ENCODE measurements at places on chromosomes 5 and 9.

GRCh38 chr5:57366744-57367143 lies 115.9 kb downstream of the ACTBL2 start:
- no peak for DNase-seq

DNA sequence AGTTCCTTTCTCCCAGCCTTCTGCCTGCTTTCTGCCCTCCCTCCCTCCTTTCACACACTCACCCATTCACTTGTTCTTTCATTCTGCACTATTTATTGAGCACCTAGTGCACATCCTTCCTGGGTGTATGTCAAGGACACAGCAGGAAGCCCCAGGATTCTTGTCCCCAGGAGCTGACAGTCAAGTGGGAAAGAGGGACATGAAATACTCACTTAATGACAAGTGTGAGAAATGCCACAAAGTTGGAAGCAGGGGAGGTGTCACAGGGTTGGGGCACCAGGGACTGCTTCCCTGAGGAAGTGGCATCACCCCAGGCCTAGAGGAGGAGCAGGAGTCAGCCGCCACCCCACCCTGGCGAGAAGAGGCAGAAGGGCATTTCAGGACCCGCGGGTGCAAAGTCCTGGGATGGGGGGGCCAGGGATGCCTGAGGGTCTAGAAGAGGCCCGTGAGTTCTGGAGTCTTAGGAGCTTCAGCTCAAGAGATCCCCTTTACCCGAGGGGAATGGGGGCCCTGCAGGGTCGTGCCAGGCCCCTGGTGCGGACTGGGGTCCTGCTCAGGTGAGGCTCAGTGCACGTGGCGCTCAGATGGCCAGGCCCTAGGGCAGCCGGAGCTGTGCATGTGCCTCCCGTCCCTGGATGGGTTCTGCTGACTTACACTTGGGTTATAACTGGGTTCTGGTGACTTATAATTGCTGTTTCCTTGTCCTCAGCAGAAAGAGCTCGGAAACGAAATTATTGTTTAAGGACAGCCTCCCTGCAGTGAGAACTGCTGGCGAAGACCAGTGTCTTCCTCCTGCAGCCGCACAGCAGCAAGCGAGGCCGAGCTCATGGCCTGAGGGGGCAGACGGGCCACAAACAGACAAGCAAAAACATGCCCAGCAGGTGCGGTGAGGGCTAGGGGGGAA lies 16.9 kb upstream of the LAMC3 start:
- DNase-seq: no peak

- DNase-seq: no peak
Measured at GRCh38 chr5:78647838-78648358, 674 bp downstream of the LHFPL2 start.

DNA sequence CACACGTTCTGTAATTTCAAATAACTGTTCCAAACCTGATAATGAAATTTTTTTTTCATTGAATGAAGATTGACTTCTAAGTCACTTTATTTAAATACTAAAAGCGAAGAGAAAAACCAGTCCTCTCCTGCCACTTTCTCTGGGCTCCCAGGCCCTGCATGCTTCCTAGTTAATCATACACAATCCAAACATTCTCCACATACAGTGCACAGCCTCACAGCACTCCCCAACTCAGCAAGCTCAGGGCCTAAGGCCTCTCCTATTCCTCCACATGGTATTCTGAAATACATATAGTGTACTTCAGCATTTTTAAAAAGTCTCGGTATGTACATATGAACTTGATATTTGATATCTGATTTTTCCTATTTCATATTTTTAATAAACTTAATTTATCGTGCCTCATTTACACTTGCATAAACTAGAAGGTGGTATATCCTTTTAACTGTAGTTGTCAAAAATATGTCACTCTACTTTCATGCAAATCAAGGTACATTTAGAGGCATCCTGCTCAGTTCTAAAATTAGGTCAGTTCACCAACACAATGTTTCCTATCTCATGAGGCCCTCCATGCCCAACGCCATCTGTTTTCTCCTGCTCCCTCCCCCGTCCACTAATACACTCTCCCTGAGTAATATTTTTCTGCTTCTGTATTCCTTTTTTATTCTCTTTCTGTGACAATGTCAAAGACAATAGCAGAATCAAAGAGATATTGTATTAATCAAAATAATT lies 206.7 kb downstream of the ARRDC3 start:
- DNase-seq: no peak

GRCh38 chr5:57434227-57434640 lies 48.4 kb downstream of the ACTBL2 start:
- DNase-seq: no peak

DNA sequence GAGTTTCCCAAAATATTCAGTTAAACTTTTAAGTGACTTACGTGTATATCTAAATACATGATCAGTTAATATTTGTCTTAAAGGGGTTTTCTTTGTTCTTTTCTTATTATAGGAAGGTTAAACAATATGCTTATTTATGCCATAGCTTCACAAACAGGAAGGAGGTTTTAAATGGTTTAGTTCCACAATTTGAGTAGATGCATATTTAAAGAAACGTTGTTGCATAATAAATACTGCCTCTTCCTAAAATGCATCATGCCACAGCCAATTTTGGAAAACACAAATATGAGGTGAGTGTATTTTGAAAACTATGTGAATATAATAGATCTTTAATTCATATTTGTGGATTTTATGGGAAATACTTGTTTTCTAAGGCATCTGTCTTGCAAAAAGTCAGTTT lies 2.5 kb upstream of the ADRB2 start:
- no peak for DNase-seq

GRCh38 chr9:120892748-120893610 lies 16.0 kb upstream of the PHF19 start:
- DNase-seq: no peak

- no peak for DNase-seq
Measured at GRCh38 chr9:133788819-133789717, 50.9 kb upstream of the SARDH start.

DNA sequence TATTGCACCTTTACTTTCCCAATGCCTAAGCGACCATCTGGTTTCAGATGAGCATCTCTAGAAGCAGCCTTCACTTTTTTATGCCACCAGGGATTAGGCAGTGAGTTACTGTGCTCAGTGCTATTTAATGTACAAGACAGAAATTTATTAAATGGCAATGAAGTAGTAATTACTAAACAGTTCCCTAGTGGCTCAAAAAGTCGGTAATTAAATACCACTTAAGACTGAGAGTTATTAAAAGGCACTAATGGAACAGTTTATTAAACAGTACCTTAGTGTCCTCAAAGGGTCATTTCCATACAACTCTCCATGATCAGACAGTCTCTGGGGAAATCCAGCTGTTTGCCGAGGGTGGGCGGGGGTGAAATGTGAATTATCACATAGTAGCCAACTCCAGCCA lies 42.3 kb downstream of the LHFPL2 start:
- DNase-seq: no peak

GRCh38 chr5:169097374-169098326 lies 203.3 kb downstream of the SLIT3 start:
- DNase-seq: no peak

GRCh38 chr9:79046401-79046800 lies 525.4 kb upstream of the TLE4 start:
- no peak for DNase-seq

DNA sequence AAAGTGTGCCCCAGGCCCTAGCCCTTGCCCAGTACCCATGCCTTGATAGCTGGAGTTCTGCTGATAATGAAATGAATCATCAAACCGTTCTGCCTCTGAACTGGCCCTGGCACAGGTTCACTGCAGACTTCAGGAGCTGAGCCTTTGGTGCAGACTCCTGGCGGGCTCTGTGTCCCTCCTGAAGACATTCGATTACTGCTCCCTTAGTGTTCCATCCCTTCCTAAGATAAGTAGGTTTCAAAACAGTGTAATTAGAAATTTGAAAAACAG lies 97.2 kb downstream of the MVB12B start:
- no peak for DNase-seq

DNA sequence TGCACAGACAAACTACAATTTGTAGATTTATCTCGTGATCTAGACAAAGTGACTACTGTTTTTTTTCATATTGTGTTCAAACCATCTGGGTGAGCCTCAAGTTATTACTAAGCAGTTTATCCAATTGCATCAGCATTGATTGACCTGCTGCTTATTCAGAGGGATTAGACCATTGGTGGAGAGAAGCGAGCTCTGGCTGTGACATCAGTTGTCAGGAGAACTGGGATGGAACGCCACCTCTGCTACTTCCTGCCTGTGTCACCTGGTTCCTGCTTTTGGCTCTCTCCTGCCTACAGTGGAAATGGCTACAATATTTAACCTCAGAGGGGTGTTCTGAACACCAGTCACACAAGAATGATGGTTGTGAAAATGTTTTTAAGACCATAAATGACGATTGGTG lies 12.1 kb downstream of the NR4A3 start:
- no peak for DNase-seq

DNA sequence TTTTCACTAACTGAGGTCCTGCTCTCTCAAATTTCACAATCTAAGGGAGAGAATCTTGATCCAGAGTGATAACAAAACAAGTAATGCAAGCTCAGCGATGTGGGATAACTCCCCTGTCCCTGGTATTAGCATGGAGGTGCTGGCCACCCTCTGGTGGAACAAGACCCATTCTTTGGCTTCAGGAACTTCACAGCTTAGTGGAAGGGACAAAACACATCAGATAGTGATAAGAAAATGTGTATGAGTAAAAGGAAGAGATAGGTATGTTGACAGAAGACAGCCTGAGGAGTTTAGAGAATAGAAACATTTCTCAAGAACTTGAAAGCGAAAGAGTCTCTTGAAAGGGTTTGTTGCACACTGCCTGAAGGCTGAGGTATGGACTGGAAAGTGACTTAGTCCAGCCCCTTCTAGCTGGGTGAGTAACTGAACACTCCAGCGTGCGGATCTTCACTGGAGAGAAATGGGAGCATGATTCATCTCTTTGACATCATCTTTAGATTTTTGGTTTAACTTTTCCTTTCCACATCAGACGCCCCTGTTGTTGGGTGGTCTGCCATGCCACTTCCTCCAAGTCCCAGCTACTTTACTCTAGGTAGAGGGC lies 25.4 kb upstream of the ZSWIM6 start:
- no peak for DNase-seq

GRCh38 chr9:93205045-93205768 lies 21.3 kb downstream of the WNK2 start:
- no peak for DNase-seq

DNA sequence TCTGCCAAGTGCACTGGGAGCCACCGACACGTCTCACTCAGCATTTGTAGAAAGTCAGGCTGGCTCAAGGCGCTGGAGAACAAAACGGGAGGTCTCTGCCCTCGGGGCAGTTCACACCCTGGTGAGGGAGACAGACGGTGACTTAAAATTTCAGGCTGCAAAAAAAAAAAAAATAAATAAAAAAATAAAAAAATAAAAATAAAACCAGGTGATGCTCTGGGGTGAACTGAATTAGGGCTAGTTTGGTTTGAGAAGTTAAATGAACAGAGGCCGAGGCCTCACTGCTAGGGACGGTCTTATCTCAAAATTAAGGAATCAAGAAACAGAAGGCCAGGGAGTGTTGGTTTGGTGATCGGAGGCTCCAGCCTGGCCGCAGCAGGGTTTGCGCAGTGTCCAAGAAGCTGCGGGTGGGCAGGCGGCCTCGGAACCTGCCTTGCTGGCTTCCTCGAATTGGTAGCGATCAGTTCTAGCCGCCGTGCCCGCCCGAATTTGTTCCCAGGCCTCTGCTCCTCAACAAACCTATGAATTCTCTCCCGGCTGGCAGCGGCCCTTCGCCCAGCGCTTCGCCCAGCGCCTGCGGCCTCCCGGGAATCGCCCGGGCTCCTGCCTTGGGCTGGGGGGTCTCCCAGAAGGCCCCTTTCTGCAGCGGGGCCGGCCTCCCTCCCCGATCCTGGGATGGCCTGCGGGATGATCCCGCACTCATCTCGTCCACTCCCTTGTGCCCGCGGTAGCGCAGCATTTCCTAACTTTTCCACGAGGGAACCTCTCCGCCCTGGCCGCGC lies 1.5 kb downstream of the NKX2-5 start:
- DNase-seq: no peak

GRCh38 chr5:36270876-36271575 lies 29.3 kb upstream of the NADK2 start:
- no peak for DNase-seq
